NCI-H226 (cell line): ENCODE measurements at places on chromosomes 3 and 15.
A peak's percentile ranks its signal among the peaks of the same experiment; 100 is the strongest.

- DNase-seq: no peak
These were observed 244.4 kb downstream of the UACA start for GRCh38 chr15:70519004-70519365.

DNA sequence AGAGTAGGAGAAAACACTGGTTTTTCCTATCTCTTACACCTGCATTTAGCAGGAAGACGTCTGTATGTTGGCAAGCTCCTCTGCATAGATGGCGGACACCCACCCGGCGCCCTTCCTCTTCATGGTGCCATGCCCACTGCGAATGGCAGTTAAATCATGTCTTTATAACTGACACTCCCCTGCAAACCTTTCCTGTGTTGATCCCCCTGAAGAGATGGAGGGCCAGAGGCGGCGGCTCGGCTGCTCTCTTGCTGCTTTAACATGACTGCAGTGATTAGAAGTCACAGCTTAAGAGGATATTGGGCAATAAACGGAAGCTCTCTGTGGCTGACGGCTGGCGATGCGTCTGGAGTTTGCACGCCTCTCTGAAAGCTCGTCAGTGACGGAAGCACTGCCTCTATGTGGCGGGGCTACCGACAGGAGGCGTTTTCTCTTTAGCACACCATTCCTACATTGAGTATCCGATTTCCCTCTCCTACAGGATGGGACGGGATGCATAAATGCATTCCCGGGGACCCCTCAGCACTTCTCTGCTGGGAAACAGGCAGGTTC lies 25.5 kb upstream of the SNRPA1 start:
- no peak for DNase-seq

DNA sequence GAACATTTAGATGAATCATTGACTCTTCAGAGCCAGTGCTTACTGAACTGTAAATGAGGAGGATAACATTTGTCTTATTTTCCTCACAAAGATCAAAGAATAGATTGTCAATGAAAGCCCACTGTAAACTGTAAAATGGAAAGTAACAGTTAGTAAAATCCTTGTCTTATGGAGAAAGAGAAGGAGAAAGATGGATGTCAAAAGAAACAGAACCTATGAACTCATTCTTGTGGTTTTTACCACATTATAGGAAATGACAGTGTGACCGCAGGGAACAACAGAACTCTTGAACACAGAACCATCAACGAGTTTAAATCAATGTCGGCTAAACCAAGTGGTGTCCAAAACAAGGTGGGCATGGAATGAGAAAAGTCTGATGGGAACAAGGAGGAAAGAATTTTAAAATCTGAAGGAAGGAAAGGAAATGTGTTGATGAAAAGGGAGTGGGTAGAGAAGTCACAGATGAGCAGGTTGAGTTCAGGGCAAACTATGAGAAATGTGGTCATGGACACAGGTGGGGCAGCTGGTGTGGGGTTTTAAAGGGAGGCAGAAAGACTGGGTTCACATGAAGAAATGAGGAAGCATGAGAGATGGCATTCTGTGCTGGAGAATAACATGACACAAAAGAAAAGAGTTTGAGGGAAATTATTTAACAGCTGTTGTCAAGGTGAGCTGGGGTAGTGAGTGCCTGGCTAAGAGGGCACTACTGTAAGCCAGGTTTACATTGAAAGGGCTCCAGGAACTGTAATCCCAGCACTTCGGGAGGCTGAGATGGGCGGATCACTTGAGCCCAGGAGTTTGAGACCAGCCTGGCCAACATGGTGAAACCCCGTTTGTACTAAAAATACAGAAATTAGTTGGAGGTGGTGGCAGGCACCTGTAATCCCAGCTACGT lies 42.4 kb upstream of the ETV5 start:
- no peak for DNase-seq

DNA sequence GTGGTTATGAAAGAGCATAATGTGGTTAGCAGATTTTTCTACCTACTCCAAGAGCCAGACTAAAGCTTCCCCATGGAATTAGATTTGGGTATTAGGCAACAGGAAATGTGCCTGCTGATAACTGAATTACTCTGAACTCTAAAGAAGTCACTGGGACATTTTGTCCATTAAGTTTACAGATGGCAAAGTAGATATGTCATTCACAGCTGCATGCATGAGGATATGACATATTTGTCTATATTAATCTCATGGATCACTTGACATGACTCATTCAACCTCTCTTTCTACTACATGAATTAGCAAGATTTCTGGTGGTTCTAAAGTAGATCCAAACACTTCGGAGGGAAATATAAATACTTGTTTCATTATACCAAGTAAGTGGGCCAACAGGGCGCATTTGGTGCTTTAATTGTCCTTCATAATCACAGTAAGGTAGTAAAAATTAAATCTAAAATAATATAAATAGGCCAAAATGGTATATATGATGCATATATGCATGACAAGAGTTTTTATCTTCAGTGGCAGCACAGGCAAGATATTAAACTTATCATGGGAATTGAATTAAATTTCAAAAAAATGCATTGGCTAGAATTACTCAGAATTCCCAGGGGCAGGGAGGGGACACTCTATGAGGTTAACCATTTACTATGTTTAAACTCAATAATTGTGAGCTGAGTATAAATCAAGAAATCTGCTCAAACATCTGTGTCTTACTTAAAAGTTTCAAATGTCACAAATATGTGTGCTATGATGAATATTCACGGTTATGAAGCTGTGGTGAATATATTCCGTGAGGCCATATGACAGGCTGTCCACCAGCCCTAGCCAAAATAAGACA lies 365.3 kb upstream of the KCNMB2 start:
- peak; percentile 94 for DNase-seq

GRCh38 chr3:195448205-195448875 lies 5.5 kb upstream of the ACAP2 start:
- DNase-seq: no peak

DNA sequence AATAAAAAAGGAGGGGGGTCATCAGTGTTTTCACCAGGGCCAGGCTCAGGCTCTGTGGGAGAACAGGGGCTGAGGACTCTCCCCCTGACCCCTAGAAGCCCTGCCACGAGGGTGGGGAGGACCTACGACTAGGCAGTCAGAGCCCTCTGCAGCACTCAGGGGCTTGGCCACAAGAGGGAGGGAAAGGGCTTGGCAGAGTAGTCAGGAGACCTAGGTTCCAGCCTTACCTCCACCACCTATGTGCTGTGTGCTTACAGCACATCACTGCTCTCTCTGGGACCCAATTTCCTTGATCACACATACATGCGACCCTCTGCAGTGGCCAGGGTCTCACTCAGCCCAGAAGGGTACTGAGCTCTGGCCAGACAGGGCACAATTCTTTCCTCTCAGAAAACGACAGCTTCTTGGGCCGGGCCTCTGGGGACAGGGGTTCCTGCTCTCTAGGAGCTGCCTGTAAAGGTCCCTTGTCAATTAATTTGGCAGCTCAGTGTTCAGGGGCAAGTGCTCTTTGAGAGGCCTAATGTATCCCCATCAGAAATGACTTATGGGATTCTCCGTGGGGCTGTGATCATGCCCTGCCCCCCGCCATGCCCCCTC lies 16.4 kb upstream of the SKIC8 start:
- DNase-seq: peak; percentile 18

DNA sequence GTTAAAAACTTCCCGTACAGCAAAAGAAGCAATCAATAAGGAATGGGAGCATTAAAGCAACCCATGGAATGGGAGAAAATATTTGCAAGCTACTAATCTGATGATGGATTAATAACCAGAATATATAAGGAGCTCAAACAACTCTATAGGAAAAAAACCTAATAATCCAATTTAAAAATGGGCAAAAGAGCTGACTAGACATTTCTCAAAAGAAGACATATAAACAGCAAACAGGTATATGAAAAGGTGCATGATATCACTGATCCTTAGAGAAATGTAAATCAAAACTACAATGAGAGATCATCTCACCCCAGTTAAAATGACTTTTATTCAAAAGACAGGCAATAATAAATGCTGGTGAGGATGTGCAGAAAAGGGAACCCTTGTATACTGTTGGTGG lies 52.7 kb upstream of the POU1F1 start:
- no peak for DNase-seq

GRCh38 chr3:45670436-45670835 lies 18.8 kb upstream of the SACM1L start:
- no peak for DNase-seq

GRCh38 chr3:120449701-120450599 lies 842 bp downstream of the FSTL1 start:
- DNase-seq: no peak

GRCh38 chr15:56082263-56082761 lies 88.9 kb upstream of the NEDD4 start:
- DNase-seq: no peak

GRCh38 chr15:41559239-41559782 lies 299 bp downstream of the TYRO3 start:
- DNase-seq: no peak

DNA sequence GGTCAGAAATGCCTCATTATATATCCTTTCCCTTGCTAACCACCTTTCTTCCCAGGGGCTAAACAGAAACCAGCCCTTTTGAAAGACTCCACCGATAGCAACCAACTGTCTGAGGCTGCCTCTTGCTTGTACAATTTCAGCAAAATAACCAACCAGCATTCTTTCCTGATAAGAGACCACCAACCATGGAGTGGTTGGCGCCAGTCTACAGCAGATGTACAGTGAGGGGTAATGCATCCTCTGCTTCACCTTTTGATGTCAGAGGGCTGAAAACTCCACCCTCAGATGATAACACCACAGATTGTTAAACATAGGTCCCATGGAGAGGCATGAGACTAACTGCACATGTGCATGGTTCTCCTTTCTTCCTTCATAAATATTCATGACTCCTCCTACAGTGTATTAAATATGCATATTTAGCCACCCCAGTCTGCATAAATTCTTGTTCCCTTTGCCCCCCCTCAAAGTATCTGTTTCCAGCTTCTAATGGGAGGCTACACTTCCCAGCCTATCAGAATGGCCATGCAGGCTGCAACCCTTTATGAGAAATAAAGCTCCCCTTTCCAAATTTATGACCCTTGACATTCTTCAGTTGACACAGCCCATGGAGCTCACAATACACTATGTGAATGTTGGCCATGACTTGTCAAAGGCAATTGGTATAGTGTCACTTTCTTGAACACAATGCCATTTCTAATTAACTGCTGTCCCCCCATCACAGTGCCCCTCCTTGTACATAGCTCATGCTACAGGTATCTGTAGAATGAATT lies 48.3 kb downstream of the GABRB3 start:
- no peak for DNase-seq

GRCh38 chr3:64848127-64848800 lies 160.5 kb upstream of the ADAMTS9 start:
- DNase-seq: no peak

- DNase-seq: no peak
These were observed 58.6 kb downstream of the MAP2K5 start for GRCh38 chr15:67601073-67601472.

DNA sequence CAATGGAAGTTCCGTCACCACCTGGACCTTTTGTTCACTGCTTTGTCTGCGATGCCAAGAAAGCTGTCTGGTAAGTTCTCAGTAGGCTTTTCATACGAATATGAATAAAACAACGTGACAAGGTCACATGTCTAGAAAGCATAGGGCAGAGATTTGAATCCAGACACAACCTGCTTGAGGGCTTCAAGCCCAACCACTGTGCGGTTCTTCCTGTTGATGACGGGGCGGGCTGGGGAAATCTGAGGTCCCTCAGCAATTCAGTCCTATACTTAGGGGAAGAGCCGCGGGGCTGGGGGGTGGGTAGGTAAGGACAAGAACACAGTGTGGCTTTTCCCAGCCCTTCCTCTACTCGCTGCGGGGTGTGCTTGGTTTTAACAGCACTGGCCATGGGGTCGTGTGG lies 32.4 kb upstream of the SMAD3 start:
- no peak for DNase-seq

- DNase-seq: no peak
These were observed 305.2 kb downstream of the RORA start for GRCh38 chr15:60923925-60924324.

- DNase-seq: no peak
These were observed 3.9 kb downstream of the CDC25A start for GRCh38 chr3:48184299-48184698.

GRCh38 chr3:53234130-53234840 lies 21.5 kb downstream of the TKT start:
- DNase-seq: no peak

DNA sequence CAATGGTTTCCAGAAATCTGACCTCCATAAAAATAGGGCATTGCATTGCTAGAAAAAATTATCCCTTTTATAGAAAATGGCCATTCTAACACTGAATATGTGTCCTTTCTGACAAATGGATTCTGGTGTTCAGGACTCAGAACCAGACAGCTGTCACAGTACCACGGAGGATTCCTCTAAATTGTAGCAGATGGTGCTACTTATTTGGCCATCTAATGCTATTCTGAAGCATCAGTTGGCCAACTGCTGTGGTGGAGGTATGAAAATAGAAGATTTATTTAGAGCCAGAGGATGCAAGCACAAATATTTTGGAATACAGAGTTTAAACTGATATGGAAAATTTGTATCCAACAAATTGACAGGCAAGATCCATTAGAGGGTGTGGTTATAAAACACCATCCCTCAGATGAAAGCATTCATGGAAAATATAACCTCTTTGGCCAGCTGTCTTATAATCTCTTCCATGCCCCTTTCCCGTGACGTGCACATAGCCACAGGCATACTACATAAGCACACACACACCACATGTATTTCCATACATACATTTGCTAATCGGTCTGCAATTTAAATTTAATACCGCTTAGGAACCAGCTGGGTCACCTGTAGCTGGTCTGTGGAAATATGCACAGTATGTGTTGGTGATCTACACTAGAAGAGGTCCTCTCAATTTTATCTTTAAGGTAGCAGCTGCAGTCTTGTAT lies 302.7 kb upstream of the KCNMB2 start:
- DNase-seq: no peak

DNA sequence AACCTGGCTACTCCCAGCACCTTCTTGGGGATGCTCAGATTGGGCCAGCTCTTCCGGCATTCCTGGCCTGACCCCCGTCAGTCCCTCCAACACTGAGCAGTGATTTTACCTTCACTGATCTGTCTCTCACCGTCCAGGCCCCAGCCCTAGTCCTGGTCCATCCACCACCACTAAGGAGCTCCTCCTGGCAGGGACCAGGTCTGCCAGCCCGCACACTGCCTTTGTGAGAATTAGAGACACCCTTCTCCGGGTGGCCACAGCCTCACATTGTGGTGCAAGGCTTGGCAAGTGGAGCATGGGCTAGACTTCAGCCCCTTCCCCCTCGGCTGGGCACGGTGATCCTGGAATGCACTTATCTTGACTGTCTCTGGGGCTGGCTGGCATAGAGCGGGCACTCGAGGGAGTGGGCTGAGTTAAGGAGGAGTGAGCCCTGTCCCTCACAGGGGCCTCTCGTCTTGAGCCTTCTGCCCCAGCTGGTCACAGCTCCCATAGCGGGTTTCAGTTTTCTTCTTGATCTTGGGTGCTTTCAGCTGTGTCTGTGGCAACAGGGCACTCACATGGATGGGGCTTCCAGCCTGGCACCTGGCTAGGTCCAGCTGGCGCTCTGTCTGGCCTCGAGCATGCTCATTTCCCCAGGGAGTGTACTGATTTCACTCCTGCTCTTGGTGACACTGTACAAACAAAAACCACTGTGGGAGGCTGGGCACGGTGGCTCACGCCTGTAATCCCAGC lies 53.9 kb downstream of the LINGO1 start:
- DNase-seq: no peak
